MCF 10A (cell line): ENCODE measurements at places on chromosomes 5 and 9.
A peak's percentile ranks its signal among the peaks of the same experiment; 100 is the strongest.

GRCh38 chr5:68027519-68027918 is 188.0 kb upstream of the PIK3R1 start:
- DNase-seq: no peak

DNA sequence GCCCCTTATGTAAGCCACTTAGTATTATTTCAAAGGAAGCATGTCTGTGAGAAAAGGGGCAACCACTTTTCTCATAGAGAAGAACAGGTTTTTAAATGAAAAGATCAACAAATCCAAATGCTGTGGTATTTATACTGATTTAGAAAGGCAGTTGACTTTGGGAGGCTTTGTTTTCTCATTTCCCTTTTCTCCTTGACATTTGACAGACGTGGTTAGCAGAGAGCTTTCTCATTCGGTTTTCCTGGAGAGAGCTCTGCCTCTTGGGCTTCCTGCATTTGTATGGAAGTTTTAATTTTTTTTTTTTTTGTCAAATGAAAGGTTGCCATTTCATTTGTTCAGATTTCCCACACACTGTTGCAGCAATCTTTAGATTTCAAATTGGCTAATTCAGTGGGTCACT is 62.5 kb downstream of the EXOSC2 start:
- DNase-seq: no peak

DNA sequence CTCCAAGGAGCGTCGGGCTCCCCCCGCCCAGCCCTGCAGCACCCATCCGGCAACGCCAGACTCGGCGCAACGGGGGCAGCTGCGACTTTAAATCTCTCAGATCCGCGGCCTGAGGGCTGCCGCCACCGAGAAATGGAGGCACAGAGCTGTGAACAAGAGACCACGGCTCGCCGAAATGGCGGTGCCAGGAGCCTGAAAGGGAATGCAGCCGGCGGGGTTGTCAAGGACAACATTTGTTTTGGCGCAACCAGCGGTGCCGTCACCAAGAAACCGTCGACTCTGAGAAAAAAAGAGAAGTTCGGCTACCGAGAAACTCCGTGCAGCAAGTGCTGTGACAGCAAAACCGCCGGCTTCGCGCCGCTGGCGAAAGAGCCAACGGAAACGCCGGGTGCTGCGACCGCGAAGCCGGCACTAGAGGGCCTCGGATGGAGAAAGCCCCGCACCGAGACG is 2.1 kb upstream of the ANXA2R start:
- peak; percentile 72 for DNase-seq

DNA sequence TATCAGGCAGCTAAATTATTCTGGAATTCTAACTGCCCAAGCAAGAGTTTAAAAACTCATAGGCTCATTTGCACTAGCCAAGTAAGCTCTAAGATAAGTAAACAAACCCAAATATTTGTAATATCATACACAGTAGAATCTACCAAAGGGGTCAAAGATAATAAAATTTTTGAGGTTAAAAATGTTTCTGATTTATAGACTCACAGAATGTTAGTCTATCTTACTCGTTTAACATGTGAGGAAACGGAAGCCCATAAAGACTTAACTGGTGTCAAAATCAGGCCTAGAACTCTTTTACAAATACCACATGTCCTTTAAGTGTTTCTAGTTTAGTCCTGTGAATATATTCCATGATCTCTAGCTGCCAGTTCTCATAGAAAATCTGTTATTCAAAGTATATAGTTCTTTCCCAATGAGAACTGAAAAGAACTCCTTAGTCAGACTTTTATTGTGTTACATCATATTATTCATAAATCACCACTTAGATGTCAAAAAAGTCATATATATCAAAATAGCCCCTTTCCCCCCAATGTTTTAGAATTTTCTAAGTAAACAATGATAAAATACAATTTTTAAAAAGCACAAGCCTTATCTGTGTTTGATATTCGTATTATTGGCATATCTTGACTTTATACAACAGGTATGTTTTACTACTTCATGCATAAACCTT is 13.9 kb downstream of the RAB14 start:
- DNase-seq: no peak

DNA sequence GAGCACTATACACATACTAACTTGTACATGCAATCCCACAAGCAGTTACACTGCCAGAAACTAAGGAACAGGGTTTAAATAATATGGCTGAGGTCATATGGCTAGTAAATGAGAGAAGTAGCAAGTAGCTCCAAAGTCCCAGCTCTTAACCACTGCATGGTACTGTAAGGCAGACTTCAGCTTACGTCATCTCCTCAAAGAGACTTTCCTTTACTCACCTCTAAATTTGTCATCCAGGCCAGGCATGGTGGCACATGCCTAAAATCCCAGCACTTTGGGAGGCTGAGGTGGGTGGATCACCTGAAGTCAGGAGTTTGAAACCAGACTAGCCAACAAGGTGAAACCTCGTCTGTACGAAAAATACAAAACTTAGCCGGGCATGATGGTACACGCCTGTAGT is 20.4 kb upstream of the SELENOP start:
- DNase-seq: no peak

DNA sequence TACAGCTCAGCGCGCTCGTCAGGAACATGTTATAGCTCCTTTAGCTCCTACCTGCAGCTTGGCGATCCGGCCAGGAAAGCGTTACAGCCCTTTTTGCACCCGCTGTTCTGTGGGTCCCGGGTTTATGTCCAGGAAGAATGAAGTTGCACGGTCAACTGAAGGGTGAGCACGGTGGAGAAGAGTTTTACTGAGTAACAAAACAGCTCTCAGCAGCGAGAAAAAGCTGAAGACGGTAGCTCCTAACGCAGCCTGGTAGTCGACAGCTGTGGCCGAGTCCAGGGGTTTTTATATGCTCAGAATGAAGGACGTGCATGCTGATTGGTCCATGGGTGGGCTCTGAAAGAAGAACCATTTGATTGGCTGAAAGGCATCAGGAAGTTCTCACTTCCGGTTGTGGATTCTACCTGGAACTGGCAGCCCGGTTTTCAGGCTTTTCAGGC is 1830.1 kb upstream of the NUDT12 start:
- DNase-seq: no peak

- peak; percentile 58 for DNase-seq
Observed at GRCh38 chr9:104879555-104880309, 48.2 kb downstream of the ABCA1 start.

GRCh38 chr5:170466553-170466952 is 37.3 kb upstream of the KCNIP1 start:
- DNase-seq: no peak

DNA sequence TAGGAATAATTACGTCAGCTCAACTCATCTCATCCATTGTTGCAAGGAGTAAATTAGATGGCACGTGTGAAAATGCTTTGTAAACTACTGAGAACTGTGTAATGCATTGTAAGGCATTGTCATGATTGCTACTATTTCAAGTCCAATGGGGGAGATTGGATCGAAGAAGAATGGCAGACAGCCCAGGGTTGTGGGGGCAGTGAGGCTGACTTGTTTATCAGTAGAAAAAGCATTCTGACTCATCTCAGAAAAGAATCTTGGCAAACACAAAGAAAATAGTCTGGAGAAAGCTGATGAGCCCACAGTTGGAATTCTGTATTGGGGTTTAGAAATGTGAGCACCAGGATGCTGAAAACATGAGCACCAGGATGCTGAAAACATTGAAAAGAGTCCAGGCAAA is 28.0 kb upstream of the DAP start:
- peak; percentile 50 for DNase-seq

GRCh38 chr9:79221084-79221483 is 350.7 kb upstream of the TLE4 start:
- peak; percentile 96 for DNase-seq

GRCh38 chr5:164054461-164054860 is 549.0 kb downstream of the MAT2B start:
- no peak for DNase-seq

DNA sequence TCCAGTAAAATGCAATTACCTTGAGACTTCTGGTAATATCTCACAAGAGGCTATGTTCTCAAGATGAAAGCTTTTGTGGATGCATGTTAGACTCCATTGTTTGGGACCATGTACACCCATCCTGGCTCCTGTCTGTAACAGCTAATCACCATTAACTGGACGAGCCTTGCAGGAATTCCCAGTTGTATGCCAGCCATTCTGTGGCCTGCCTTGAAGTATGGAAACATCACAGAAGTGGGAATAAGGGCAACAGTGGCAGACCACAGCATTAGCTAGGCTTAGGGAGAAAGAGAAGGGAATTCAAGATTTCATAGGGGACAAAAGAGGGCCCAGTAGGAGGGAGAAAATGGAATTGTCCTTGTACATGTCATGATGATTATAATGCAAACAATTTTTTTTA is 79.0 kb downstream of the RORB start:
- no peak for DNase-seq

- no peak for DNase-seq
Observed at GRCh38 chr5:135089912-135090311, 55.9 kb upstream of the PITX1 start.

DNA sequence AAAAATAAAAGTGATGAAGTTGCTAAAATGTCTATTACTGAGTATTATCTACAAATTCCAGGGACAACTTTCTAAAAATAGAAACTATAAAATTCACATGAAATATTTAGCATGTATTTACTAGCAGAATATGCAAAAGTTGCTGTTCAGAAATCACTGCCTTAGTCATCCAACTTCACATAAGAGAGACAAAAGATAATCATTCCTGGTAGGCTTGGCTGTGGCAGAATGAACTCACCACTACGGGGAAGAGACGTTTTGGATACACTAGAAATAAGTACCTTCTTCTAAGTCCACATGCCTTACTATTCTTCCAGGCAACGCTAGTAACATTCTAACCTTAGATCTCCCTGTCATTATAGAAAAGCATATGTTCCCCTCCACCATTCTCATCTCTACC is 272.2 kb downstream of the BNC2 start:
- DNase-seq: no peak

- DNase-seq: no peak
Observed at GRCh38 chr5:39412721-39413394, 11.9 kb downstream of the DAB2 start.

- no peak for DNase-seq
Observed at GRCh38 chr5:150154618-150155128, 972 bp downstream of the PDGFRB start.

GRCh38 chr5:13611604-13612003 is 332.9 kb downstream of the DNAH5 start:
- DNase-seq: no peak

GRCh38 chr5:154756868-154757813 is 2.0 kb downstream of the LARP1 start:
- peak; percentile 67 for DNase-seq
